Renal cortical epithelial cell (primary cell): ENCODE measurements at places on chromosomes 1 and 21. TPM values are rescaled to one million over a fixed set of nuclear protein-coding genes. Genes with fewer than 3 reads are reported as not detected.

The FCRL1 gene
- total RNA-seq, result not detected in 2 replicates

The FMO5 gene
- total RNA-seq, result 4.7 and 7.3 TPM in 2 replicates

The TRIM58 gene
- total RNA-seq, result 0.30 and 0.35 TPM in 2 replicates

The FMN2 gene
- 0.15 TPM in 1 of 2 replicates, not detected in the other for total RNA-seq

The DHCR24 gene
- total RNA-seq, result 383 and 608 TPM in 2 replicates

The DNAJC6 gene
- 11.3 and 39.9 TPM in 2 replicates for total RNA-seq

The OR2T11 gene
- total RNA-seq, result 0.10 TPM in 1 of 2 replicates, not detected in the other

The RSPO1 gene
- total RNA-seq, result not detected in 2 replicates

The CHODL gene
- 0.30 and 2.1 TPM in 2 replicates for total RNA-seq

The FCRL3 gene
- not detected in 2 replicates for total RNA-seq

The PPIAL4G gene
- not detected in 2 replicates for total RNA-seq

The AVPR1B gene
- total RNA-seq, result not detected in 2 replicates

The CD101 gene
- total RNA-seq, result 0.35 and 0.45 TPM in 2 replicates

The TRIM46 gene
- 2.6 and 5.9 TPM in 2 replicates for total RNA-seq

The TNFRSF18 gene
- total RNA-seq, result 0.50 TPM in 1 of 2 replicates, not detected in the other

The RNU1-2 gene
- total RNA-seq, result under 0.01 TPM in 2 replicates

The UBL4B gene
- total RNA-seq, result not detected in 2 replicates

The PGLYRP3 gene
- not detected in 2 replicates for total RNA-seq

The RXRG gene
- total RNA-seq, result not detected in 2 replicates

The SHC1 gene
- 107 and 140 TPM in 2 replicates for total RNA-seq

The TP73 gene
- total RNA-seq, result under 0.01 TPM in 2 replicates

The IVL gene
- 0.15 and 2.4 TPM in 2 replicates for total RNA-seq

The BCL10 gene
- 40.0 and 84.0 TPM in 2 replicates for total RNA-seq

The MROH7 gene
- total RNA-seq, result not detected in 2 replicates

The TMOD4 gene
- not detected in 2 replicates for total RNA-seq

The PM20D1 gene
- 0.05 and 0.35 TPM in 2 replicates for total RNA-seq

The IL24 gene
- not detected in 2 replicates for total RNA-seq

The LAD1 gene
- total RNA-seq, result 51.6 and 68.6 TPM in 2 replicates

The FAM163A gene
- total RNA-seq, result not detected in 2 replicates

The FTCD gene
- 0.30 and 0.35 TPM in 2 replicates for total RNA-seq

The HUNK gene
- total RNA-seq, result 0.17 and 1.8 TPM in 2 replicates

The HHAT gene
- 30.6 and 33.5 TPM in 2 replicates for total RNA-seq

The DPT gene
- not detected in 2 replicates for total RNA-seq

The FALEC gene
- not detected in 2 replicates for total RNA-seq

The BRINP2 gene
- not detected in 2 replicates for total RNA-seq

The AMY1C gene
- total RNA-seq, result not detected in 2 replicates
